Stimulated activated CD4-positive, alpha-beta T cell treated with anti-CD3 and anti-CD28 coated beads, Interleukin-12 subunit alpha, Interleukin-12 subunit beta, amount 100 ng/mL, for 24 hours (primary cell): ENCODE measurements at places on chromosomes 5 and 9.

DNA sequence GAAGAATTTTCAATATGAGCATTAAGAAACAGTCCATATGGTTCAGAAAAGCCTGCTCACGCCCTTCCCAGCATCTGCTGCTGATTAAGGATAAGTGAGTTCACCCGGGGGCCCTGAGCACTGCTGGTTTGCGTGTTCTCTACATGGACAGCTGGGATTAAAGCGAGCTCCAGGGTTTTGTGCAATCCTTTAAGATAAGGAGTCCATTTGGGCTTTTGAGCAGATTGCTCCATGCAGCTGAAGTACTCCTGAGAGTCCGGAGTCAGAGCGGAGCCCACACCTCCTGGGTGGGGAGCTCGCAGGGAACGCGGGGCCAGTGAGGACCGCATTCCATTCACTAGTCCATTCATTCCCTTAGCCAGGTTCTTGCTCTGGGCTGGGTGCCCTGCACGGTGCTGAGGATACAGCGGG is 149.3 kb upstream of the COL5A1 start:
- no peak for DNase-seq

DNA sequence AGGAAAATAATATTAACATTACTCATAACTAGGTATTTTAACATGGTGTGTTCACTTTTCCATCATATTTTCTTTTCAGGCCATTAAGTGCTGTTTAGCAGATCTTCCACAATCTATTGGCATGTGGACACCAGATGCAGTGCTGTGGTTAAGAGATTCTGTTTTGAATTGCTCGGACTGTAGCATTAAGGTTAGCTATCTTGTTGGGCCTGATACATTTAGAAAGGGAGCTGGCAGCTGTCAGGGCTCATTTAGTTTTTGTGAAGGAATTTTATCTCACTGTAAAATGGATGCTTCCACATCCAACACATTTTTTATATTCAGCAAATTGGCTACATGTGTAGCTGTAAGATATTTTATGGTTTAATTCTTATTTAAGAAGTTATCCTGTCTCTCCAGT is 20.7 kb upstream of the TMOD1 start:
- no peak for DNase-seq

- no peak for DNase-seq
Measured at GRCh38 chr5:169873642-169874041, 106.7 kb downstream of the INSYN2B start.

DNA sequence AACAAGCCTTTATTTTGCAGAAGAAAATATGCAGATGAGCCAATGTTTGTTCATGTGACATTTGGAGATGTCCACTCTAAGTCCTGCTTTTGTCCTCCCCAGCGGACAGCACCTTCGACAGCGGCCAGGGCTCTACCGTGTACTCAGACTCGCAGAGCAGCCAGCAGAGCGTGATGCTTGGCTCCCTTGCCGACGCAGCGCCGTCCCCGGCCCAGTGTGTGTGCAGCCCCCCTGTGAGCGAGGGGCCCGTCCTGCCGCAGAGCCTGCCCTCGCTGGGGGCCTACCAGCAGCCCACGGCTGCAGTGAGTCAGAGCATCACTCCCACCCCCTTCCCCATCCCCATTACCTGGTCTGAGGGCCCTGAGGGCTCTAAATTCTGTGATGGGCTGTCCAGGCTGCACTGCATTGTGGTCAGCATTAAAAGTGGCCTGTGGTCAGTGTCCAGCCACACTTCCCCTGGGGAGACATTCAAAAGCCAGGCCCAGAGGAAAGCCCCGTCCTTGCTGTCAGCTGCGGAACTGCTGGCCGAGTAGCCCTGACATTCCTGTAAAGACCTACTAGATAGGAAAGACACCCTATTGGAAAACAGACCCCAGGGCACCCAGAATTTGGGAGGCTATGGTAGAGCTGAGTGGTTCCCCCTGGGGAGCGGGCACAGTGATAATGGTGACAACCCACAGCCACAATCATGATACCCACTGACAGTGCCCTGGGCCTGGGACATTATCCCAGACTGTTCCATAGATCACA is 69.0 kb downstream of the WNK2 start:
- DNase-seq, result no peak
